Left kidney (tissue), 8 donors: ENCODE measurements at places on chromosomes 2 and 18.

GRCh38 chr2:169082995-169083394, 13.6 kb downstream of the DHRS9 start:
- DNase-seq: no peak

DNA sequence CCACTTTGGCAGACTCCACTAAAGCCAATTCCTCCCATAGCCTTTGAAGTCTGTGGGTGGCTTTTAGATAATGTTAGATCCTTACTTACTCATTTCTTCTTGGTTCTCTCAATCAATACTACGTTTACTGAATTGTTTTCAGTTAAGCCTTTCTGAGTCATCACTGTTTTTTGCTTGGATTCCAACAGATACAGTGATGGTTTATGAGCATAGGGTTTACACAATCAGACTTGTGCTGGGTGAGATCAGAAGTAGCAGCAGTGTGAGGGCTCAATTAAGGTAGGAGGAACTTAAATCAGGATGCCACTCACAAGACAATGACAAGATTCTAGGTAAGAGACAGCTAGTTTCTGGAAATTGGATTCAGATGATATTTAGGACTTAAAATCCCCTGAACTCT, 297.7 kb upstream of the DOK6 start:
- DNase-seq: no peak

- no peak for DNase-seq
Measured at GRCh38 chr2:172195836-172196376, 93.2 kb upstream of the DLX2 start.

- DNase-seq: no peak
Measured at GRCh38 chr18:35322486-35323458, 21.4 kb downstream of the ZNF24 start.

- DNase-seq: no peak
Measured at GRCh38 chr2:112140205-112140802, 2.1 kb downstream of the FBLN7 start.

DNA sequence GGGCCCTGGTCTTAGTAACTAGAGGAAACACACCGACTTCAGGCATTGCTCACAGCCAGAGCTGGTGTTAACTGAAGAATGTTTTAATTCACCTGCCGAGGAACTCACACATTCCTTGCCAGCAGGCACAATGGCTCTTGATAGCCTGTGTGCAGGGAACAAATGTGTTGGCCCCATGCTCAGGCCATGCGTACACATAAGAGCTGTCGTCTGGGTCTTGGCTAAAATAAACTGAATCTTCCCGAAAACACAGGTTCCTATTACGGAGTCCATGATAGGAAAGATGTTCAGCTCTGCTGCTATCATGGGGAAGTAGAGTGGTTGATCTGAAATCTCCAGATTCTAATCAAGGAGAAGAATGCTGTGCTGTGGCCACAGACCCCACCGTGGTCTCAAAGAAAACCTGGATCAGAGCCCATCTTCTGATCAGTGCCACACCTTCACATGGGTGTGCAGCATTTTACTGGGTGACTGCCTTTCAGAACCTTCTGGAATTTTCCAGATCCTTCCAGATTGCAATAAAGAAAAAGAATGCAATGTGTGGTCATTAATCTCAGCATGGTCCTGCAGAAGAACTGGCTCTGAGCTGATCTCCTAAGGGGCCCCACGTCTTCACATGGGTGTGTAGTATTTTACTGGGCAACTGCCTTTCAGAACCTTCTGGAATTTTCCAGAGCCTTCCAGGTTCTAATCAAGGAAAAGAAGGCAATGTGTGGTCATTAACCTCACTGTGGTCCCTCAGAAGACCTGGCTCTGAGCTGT, 17.2 kb downstream of the MBP start:
- no peak for DNase-seq

GRCh38 chr2:160252278-160252887, 52.3 kb upstream of the ITGB6 start:
- DNase-seq: no peak

DNA sequence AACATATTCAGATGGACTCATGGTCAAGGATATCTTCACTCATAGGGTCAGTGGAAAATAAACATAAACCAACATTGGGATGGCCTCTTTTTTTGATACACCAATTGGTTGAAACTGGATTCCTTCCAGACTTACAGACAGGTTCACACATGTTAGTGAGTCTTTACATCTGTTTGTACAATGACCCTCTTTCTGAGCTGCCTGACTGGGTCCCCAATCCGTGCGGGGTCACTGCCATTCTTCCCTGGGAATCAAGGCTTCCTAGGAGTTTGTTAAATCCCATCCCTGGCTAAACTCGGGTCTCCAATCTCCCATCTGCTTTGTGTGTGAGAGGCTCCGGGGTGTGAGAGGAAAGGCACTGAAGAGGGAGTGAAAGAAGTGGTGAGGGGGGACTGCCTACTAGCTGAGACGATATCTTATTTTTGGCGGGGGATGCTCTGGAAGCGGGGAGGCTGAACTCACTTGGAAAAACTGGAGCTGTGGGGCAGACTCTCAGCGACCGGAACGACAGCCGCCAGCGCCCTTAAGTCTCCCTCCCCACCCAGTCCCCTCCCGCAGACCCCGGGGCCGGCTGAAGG, 487 bp downstream of the STARD6 start:
- DNase-seq: no peak

GRCh38 chr2:3793249-3793648, 89.9 kb downstream of the DCDC2C start:
- DNase-seq: no peak

DNA sequence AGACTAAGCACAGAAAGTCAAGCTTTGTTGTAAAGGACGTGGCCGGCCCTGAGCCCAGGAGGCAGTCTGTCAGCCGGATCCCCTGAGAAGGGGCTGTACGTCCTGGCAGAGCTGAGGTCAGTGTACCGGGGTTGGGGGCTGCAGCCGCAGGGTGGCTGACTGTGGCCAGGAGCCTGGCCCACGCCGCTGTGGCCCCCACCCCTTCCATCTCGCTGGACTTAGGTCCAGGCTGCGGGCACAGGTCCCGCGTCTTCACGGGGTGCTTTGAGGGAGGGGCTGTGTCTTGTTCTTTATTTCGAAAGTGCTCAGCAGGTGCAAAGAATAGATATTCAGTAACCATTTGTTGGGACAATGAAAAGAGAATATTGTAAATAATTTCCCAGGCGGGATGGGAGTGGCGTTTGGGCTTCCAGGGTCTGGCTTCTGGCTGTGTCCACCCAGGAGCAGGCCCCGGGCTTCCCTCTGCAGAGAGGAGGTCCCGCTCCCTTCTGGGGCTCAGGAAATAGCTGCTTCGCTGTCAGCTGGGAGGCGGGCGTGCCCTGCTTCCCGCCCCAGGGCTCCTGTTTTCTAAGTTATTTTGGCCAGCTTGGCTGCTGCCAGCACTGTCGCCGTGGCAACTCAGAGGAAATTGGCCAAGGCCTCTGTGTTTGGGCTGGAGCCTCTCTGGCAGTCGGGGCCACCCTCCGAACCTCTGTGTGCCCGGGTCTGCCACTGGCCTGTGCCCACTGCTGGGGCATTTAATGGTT, 7.4 kb downstream of the NFATC1 start:
- DNase-seq: no peak

DNA sequence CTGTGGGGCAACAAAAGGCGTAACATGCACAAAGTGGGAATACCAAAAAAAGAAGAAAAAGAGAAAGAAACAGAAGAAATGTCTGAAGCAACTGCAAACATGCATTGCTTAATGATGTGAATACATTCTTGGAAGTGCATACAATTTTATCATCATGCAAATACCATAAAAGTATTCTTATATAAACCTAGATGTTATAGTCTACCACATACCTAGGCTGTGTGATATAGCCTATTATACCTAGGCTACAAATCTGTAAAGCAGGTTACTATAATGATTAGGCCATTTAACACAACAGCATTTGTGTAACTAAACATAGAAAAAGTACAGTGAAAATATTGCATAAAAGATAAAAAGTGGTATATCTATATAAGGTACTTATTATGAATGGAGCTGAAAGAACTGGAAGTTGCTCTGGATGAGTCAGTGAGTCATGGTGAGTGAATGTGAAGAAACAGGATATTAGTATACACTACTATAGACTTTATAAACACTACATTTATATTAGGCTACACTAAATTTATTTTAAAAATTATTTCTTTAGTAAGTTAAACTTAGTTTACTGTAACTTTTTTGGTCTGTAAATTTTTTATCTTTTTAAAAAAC, 319.4 kb upstream of the KCNH7 start:
- no peak for DNase-seq

DNA sequence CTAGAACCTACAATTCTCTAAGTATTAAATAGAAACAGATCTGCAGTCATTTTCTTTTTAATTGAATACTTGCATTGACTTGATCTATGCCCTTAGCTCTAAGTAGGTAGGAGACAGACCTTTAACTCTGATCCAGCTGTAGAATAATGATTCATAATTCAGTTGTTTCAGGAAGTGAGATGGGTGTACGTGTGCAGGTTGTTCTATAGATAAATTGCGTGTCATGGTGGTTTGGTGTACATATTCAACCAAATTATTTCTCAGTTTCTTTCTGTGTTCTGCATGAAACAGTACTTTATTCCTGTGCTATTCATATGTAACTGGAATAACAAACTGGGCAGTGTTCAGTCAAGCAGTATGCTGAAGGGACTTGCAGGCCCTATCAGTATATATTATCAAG, 34.3 kb upstream of the CD226 start:
- no peak for DNase-seq

DNA sequence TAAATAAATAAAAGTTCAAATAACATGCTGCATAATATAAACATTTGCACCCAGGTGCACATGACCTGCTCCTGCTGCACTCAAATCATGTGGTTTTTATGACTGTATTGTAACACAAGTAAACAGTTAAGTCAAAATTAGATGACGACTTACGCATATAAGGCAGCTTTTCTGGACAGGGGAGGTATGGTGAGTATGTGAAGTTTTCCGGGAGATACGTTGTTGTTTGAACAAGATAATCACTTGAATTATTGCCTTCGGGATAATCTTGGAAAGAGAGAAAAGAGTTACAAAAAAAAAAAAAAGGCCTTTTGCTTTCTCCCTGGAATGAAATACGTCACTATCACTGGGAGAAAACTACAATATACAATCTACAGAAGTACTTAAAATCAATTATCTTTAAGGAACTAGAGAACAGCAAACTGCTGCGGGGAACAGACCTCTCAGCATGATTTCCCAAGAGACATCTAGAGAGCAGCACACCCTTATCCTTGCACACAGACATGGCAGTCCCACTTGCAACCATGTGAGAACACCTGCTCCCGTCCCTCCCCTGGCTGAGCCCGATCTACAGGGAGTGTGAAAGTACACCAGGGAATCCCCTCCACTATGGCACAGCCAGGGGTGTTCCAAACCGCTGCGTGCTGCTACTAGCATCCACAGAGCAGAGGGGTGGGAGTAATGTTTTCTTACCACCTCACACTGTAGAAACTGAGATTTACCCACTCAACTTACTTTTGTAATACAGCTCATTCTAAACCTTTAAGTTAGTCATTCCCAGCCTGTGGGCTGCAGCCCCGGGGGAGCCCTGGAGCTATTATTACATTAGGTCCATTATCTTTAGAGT, 26.3 kb downstream of the B4GALT6 start:
- DNase-seq: peak; percentile 19

GRCh38 chr2:18791172-18791797, 201.9 kb upstream of the NT5C1B start:
- DNase-seq: no peak

- no peak for DNase-seq
Measured at GRCh38 chr2:88053934-88054781, 1.4 kb downstream of the KRCC1 start.

GRCh38 chr18:36590621-36591580, 237.9 kb downstream of the TPGS2 start:
- DNase-seq: no peak

DNA sequence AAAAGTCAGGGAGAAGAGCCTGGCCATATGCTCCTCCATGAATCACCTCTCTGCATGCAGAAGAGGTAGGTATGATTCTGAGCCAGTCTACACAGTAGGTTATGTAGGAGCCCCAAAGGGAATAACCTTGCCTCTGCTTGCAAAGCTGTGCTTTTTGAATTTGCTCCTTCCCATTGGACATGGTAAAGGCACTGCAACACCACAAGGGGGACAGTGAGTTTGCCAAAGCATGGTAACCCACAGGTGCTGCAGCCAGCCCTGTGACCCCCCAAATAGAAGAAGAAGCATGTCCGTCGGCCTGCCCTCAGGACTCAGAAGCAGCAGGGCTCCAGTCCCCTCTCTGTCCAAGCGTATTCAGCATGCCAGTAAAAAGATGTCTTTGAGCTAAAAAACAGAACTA, 51.0 kb upstream of the BCL2L11 start:
- no peak for DNase-seq

GRCh38 chr18:40501026-40501425, 1454.0 kb upstream of the PIK3C3 start:
- no peak for DNase-seq

GRCh38 chr18:48929941-48930713, 20.6 kb downstream of the SMAD7 start:
- DNase-seq: peak; percentile 91

DNA sequence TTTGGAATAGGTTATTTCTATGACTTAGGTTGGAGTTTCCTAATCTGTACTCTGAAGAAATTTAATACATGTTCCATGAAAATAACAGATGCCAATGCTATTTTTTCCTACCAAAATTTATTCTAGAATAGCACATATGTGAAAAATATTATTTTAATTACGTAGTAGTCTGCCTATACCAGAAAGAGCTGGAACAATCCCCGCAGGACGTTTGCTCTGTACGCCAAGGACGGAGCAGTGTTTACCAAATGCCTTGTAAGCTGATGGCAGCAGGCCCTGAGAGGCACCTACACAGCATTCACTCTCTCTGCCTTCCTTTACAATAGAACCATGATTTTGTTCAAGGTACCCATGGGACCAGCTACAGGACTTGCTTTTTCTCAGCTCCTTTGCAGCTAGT, 16.8 kb upstream of the SLC1A4 start:
- no peak for DNase-seq

- DNase-seq: no peak
Measured at GRCh38 chr2:45688479-45689298, 37.2 kb downstream of the PRKCE start.

DNA sequence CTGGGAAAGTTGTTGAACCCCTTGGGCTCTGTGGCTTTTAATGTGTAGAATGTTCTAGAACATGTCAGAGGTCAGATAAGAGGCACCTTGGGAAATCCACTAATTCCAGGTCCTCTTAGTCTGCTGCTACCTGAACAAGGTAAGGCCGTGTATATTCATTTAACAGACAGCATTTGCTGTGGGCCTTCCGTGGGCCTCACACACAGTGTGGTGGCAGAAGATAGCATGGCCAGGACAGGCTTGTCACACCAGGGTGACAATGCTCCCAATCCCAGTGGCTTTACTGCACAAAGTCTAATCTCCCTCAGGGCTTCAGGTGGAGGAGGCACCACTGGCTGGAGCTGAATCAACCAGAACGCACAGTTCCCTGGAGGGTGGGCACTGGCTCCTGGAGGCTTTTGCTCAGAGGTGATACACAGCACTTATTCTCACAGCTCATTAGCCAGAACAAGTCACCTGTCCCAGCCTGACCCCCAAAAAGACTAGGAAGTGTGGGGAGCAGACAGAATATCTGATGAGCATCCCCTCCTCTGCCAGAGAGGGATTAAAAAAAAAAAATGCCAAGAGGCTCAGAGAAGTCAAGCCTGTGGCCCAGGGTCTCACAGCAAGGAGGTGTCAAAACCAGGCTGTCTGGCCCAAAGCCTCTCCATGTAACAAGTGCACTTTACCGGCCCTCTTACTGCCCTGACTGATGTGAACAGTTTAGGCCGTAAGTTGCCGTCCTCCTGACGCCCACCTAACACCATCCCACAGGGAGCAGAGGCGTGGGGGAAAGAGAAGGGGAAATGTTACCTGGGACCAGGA, 216.9 kb upstream of the RAB6C start:
- no peak for DNase-seq
